ENCODE measurements at places on chromosomes 7 and 10.
A peak's percentile ranks its signal among the peaks of the same experiment; 100 is the strongest.

DNA sequence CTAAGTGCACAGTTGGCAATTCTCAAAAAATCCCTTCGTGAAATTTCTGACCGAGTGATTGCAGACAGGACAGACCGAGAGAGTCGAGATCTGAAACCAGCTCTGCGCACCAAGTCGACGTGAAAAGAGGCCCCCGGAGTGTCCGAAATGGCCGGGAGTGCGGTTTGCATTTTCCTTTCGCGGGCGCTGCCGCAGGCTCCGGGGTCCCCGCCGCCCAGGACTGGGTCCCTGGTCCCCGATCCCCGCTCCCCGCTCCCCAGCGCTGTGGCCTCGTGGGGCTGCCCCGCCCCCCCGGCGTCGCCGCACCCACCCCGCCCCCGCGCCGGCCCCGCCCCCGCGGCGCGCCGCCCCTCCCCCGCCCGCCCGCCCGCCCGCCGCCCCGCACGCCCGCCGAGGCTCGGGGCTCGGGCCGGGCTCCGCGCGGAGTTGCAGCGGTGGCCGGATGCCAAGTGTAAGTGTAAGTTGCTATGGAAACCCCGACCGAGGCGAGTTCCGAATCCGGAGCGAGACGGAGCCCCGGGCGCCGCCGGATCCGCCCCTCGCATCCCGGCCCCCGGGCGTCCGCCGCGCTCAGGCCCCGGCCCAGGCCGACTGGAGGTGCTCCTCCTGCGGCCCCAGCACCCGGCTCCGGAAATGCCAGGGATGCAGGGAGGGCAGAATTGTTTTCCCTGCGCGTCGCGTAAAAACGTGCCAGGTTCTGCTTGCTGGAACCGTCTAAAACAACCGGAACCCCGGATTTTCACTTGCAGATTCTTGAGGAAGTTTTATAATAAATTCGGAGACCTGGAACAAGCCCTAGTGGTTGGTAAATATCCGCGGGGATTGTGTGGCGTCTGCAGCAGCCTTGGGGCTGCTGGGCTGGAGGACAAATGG, 4.6 kb downstream of the BMI1 start:
- DNase-seq: no peak

GRCh38 chr7:229184-229964, 37.0 kb downstream of the FAM20C start:
- DNase-seq: no peak

DNA sequence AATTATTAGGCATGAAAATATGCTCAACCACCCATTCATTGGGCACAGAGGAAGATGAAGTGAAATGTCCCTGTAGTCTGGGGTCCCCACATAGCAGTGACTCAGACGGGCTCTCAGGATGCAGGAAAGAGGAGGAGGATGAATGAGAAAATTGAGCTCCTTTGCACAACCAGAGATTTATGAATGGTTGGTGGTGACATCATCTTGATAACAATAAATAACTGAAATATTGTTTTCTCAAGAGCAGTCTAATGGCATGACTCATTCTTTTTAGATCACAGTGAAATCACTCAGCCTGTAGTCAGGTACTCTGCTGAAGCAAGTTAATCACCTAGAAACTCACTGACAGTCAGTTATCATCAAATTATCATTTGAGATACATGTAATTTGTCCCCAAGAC, 254.1 kb downstream of the RELN start:
- DNase-seq: peak; percentile 41

DNA sequence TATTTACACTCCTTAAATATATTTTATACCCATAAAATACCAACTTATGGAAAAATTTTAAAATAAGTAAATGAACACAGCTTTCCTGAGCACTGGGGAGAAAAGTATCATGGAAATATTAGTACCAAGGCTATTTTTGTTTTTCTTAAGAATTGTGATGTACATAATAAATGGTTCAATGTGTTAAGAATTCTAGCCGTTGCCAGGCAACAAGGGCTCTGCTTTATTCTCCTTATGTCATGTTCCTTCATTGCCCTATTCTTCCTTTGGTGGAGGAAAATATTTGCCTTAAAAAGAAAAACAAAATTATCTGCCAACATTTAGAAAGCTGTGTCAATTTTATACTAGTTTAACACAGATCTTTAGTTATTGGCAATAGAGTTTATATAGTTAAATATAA, 2.6 kb upstream of the ZPBP start:
- no peak for DNase-seq

DNA sequence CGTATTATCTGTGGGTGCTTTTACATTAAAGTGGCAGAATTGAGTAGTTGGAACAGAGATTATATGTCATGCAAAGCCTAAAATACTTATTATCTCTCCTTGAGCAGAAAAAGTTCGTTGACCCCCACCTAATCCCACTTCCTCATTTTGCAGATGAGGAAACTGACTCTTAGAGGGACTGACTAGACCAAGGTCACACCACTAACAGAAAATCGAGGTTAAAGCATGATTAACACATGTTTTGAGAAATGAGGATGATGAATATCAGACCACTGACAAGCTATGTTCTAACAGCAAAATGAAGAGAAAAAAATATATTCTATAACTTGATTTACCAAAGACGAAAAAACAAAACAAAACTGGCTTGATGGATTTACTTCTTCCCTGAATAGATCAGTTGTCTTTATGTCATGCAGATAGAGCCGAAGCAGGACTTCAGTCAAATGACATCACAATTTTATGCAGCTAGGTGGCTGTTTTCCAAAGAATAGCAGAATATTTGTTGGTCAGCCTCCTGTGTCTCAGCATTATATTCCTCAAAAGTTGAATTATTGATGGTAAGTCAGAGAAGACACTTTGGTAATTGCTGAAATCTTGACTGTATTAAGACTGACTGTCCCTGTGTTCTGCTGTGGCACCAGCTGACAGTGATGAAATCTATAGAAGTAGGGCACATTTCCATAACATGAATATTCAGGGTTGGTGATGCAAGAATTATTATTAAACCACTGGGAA, 24.2 kb upstream of the SMIM30 start:
- DNase-seq: no peak

- DNase-seq: peak; percentile 61
These were observed 15.8 kb upstream of the BPGM start for GRCh38 chr7:134630893-134631292.
